ENCODE measurements at places on chromosomes 6 and 20. TPM values are rescaled to one million over a fixed set of nuclear protein-coding genes. Genes with fewer than 3 reads are reported as not detected.
A peak's percentile ranks its signal among the peaks of the same experiment; 100 is the strongest.

GSTA4 gene
- 44.7 TPM for total RNA-seq

PAQR8 gene
- total RNA-seq: 13.9 TPM

RBM24 gene
- total RNA-seq: 1.5 TPM

METTL24 gene
- 10.0 TPM for total RNA-seq

LY86 gene
- not detected for total RNA-seq

SOBP gene
- 15.4 TPM for total RNA-seq

SCUBE3 gene
- 35.3 TPM for total RNA-seq

SPTLC3 gene
- total RNA-seq: 42.7 TPM

MRPS18B gene
- total RNA-seq: 28.2 TPM

ZNF311 gene
- total RNA-seq: 0.91 TPM

PRDM13 gene
- total RNA-seq: not detected

HCK gene
- not detected for total RNA-seq

DNA sequence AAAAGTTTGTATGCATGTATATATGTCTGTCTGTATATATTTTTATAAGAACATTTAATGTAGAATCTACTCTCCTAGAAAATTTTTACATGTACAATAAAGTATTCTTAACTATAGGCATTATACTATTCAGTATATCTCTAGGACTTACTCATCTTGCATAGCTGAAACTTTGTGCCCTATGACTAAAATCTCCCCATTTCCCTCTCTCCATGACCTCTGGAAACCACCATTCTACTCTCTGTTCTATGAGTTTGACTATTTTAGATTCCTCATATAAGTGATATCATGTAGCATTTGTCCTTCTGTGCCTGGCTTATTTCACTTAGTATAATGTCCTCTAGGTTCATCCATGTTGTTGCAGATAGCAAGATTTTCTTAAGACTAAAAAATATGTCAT lies 205.1 kb upstream of the SMLR1 start:
- DNase-seq: no peak

DNA sequence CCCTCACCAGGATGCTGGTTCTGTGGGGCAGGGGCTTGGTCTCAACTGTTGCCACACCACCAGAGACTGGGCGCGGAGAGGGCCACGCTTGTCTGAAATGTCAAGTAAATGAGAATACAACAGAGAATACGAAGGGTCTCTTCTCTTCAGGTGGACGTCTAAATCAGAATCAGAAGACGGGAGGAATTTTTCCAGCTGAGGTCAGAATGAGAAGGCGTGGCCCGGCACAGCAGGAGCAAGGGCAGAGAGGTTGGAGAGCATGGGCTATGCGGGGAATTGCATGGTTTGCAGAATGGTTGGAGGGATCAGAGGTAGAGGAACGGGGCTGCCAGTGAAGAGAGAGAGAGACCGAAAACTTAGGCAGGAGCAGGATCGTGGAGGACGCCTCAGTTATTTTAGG lies 337.9 kb downstream of the QKI start:
- no peak for DNase-seq

GRCh38 chr6:147057705-147058342 lies 146.4 kb upstream of the STXBP5 start:
- no peak for DNase-seq

- DNase-seq: no peak
Observed at GRCh38 chr6:125748406-125749172, 843 bp upstream of the HEY2 start.

DNA sequence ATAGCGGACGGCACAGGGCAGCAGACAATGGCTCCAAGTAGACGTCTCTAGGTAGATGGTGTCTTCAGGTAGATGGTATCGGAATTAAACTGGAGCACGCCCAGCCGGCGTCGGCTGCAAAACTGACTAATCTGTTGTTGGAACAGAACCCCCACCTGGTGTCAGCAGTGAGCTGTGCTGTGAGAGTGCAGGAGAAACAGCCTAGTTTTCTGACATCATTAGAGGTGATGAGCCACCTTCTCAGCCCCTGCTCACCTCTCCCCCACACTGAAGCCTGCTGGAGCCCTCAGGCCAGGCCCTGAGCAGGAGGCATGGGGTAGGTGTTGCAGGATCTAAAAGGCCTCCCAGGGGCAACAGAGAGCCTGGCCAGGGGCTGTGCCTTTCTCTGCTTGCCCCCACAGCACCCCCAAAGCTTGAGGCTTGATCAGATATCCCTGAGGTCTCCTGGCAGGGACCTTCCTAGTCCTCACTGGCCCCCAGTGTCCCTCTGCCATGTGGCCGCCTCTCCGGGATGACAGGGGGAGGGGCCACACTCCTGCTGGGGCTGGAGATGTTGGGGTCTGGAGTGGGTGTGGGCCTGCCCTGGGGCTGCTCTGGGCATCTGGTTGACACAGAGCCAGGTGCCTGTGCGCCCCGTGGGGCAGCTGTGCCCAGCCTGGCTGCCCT lies 6.9 kb upstream of the HELZ2 start:
- DNase-seq: no peak

- DNase-seq: no peak
Observed at GRCh38 chr6:147868427-147869190, 360.1 kb downstream of the SAMD5 start.

GRCh38 chr20:20233041-20233514 lies 134.8 kb upstream of the INSM1 start:
- no peak for DNase-seq

- peak; percentile 73 for DNase-seq
Observed at GRCh38 chr20:57381596-57382503, 9.3 kb upstream of the RBM38 start.

- DNase-seq: no peak
Observed at GRCh38 chr6:96110878-96111277, 95.1 kb downstream of the FUT9 start.

DNA sequence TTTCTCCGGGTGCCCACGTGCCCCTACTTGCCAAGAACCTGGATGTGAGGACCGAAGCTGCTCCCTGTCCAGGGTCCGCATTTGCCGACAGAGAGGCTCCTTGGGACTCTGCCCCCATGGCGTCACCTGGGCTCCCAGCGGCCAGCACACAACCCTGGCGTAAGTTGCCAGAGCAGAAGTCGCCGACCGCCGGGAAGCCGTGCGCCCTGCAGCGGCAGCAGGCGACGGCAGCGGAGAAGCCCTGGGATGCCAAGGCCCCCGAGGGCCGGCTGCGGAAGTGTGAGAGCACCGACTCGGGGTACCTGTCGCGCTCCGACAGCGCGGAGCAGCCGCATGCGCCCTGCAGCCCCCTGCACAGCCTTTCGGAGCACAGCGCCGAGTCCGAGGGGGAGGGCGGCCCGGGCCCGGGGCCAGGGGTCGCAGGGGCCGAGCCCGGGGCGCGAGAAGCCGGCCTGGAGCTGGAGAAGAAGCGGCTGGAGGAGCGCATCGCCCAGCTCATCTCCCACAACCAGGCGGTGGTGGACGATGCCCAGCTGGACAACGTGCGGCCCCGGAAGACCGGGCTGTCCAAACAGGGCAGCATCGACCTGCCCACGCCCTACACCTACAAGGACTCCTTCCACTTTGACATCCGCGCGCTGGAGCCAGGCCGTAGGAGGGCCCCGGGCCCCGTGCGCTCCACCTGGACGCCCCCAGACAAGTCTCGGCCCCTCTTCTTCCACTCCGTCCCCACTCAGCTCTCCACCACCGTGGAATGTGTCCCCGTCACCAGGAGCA lies 28.3 kb downstream of the ZNF831 start:
- no peak for DNase-seq

- no peak for DNase-seq
Observed at GRCh38 chr6:116404696-116405095, 33.9 kb downstream of the DSE start.

GRCh38 chr6:104046426-104046825 lies 813.3 kb downstream of the HACE1 start:
- no peak for DNase-seq

DNA sequence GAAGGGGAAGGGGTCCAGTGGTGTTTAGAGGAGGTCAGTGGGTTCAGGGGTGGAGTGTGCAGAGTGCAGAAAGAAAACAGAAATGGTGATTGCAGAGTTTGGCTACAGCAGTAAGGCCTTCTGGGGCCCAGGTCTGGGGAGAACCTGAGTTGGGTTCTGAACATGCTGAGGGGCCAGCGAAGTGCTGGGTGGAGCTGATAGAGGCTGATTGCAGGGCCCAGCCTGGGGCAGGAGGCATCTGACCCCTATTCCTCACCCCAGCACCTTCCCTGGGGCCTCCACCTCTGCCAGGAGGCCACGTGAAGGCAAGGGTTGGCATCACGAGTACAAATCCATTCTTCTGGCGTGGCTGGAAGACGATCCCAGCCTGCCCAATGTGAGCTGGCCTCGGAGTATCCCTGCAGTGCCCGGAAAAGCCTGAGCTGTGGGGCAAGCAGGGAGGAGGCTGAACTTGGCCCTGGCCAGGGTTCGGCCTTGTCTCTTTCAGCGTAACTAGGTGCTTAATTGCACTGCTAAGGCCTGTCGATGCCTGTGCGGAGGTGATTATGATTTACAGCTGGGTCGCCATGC lies 35.3 kb downstream of the VSTM2L start:
- DNase-seq: no peak

- DNase-seq: no peak
Observed at GRCh38 chr20:48564982-48565539, 262.7 kb downstream of the PREX1 start.

DNA sequence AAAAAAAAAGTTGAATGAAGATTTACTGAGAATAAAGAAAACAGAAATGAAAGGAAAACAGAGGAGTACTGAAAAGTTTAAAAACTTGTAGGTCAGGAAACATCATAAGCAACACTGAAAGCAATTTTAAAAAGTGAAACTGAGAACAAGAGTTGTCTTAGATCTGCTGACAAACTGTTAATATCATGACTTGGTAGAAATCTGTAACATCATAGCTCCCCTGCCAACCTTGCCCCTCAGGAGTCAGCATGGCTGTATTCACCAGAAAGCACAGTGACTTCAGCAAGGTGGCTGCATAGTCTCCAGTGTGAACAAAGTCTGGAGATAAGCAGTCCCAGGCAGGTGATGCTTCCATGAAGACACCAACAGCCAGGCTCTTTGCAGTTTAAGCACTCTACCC lies 5.3 kb downstream of the NAA20 start:
- no peak for DNase-seq

GRCh38 chr20:47127999-47128398 lies 228.5 kb downstream of the ZMYND8 start:
- no peak for DNase-seq

- DNase-seq: no peak
Observed at GRCh38 chr6:46882645-46883044, 39.1 kb downstream of the ADGRF5 start.

DNA sequence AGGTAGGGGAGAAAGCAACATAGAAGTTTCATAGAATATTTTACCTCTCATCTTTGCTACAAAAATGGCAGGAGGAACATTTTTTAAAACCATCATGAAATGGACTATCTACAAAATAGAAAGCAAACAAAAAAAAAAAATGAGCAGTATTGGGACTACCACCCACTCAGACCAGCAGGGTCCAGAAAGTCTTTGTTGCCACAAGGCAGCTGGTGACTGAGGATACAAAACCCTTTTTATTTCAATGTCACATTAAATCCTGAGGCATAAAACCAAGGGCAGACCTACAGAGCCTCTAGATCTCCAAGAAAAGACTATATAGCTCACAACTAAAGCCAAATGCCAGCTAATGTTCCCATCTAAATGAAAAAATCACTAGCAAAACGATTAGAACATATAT lies 282.2 kb downstream of the PTPRK start:
- DNase-seq: no peak

DNA sequence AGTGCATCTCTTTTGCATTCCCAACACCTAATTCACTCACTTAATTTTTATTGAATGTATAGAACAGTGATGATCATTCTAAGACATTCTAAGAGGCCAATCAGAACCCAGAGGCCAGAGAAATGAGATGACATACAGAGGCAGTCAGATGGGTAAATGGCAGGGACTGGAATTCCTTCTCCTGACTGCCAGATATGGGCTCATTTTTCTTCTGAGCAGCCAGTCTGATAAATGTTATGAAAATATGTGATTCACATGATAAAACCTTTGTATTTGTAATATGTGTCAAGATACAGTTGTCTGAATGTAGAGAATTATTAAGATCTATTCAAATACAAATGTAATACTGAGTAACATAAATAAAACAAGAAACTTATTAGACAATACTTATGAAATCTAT lies 277.8 kb downstream of the EPM2A start:
- no peak for DNase-seq

DNA sequence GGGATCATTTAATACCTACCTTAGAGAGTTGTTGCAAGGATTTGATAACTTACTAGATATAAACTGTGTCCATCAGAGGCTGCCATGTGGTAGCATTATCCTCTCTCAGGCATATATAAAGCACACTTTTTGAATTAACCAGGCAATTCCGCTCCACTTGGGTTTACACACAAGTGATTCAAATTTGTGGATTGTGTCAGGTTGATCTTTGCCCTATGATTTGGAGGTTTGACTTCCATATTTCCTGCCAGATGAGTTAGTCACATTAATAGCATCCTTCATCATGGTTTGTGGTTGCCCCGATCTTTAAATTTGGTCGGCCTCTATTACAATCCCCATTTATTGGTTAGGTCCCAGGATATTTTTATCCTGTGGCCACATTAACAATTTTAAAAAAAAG lies 44.8 kb upstream of the CTAGE9 start:
- DNase-seq: no peak

DNA sequence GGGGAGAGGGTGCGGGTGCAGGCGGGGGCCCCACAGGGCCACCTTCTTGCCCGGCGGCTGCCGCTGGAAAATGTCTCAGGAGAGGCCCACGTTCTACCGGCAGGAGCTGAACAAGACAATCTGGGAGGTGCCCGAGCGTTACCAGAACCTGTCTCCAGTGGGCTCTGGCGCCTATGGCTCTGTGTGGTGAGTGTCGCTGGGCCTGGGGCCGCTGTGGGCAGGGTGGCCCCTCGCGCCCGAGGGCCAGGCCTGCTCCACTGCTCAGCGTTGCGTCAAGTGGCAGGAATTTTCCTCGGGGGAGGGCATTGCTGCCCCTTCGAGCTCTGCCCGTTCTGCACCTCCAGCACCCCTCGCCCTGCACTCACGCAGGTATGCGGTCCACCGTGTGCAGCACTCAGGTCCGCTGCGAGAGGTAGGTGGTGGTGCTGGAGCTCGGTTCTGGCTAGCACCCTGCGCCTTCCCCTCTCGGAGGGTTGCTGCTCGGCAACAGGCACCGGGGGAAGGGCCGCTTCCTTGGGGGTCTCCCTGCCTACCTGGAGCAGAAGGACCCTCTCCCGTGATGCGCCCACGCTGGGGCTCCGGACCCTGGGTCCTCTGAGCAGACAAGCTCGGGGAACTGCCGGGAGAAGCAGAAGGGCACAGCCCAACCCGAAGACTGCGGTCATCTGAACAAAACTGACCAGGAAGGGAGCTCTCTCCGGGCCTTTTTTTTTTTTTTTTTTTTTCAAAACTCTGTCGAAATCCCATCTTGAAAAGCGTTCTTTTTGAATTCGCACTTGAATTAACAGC lies 674 bp downstream of the MAPK14 start:
- DNase-seq: peak; percentile 30

GRCh38 chr20:57838670-57839151 lies 128.9 kb upstream of the PMEPA1 start:
- DNase-seq: no peak

DNA sequence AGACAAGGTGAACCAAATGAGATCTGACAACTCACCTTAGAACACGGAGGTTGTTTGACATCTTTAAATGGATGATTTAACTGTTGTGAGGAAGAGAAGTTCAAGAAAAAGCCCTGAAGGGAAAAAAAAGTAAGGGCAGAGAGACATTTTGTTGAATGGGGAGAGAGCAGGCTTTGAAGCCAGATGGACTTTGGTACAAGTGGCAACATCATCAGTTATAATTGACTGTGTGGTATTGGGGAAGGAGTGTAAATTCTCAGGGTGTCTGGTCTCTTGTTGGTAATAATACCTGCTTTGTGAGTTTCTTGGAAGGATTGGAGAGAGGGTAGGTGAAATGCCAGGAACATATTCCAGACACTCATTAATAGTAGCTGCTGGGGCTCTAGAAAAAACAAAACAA lies 21.6 kb downstream of the OGFRL1 start:
- DNase-seq: no peak

GRCh38 chr20:55200317-55200716 lies 724.9 kb downstream of the DOK5 start:
- no peak for DNase-seq
